ENCODE measurements at places on chromosomes 4 and X.
A peak's percentile ranks its signal among the peaks of the same experiment; 100 is the strongest.

- DNase-seq = peak; percentile 45
These were observed at the start of gene ANOS1 for GRCh38 chrX:8731559-8732395. ANOS1 (minus strand) TSS chrX:8732137; CDS start chrX:8732036, 101 bp downstream.

DNA sequence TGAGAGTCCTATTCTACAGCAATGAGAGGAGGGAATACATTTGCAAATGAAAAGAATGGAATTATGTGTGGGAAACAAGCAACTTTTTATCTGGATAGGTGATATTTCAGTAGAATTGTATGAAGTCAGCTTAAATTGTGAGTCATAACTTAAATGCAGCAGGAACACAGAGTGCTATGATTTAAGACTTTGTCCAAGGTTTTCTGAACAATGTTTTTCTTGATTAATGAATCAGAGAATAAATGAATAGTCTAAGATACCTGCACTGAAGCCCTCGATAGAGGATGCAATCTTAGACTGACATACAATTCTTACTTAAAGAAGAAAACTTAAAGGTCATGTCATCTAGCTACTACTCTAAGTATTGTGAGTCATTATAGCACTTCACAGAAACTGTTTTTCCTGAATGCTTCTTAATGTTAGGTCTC, 8.0 kb downstream of the ARHGEF38 start:
- no peak for DNase-seq

DNA sequence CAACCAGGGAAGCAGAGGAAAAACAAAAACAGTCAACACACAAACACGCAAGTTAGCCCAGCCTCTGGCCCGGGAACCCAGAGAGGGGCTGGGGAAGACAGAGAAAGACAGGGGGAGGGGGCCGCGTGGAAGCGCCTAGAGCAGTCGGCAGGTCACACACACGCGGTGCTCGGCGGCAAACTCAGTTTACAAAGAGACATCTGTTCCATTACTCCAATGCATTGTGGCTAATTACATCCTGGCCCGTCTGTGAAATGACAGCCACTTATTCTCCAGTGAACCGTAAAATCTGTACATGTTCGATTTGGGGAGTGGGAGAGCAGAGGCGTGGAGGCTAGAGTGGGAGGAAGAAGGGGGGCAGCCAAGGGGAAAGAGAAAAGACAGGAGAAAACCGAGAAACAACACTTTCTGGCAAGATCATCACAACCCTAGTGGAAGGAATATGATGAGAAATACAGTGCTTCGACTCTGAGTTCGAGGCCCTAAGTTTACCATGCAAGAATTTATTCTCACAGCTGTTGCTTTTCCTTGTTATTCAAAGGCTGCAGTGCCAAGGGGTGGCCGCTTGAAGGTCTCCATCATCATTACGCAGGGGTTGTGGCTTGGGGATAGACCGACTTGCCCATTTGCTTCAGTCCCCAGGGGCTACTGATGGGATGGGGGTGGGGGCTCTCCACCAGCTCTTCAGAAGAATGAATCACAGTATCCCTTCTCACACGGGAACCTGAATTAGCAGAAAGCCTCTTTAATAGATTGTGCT, 167.7 kb downstream of the MGST2 start:
- no peak for DNase-seq

- DNase-seq = no peak
These were observed 2.3 kb downstream of the SOWAHB start for GRCh38 chr4:76895619-76896018.

GRCh38 chr4:10832806-10833628, 148.4 kb upstream of the CLNK start:
- no peak for DNase-seq

- no peak for DNase-seq
These were observed 3.4 kb downstream of the DDX53 start for GRCh38 chrX:23003116-23003515.

DNA sequence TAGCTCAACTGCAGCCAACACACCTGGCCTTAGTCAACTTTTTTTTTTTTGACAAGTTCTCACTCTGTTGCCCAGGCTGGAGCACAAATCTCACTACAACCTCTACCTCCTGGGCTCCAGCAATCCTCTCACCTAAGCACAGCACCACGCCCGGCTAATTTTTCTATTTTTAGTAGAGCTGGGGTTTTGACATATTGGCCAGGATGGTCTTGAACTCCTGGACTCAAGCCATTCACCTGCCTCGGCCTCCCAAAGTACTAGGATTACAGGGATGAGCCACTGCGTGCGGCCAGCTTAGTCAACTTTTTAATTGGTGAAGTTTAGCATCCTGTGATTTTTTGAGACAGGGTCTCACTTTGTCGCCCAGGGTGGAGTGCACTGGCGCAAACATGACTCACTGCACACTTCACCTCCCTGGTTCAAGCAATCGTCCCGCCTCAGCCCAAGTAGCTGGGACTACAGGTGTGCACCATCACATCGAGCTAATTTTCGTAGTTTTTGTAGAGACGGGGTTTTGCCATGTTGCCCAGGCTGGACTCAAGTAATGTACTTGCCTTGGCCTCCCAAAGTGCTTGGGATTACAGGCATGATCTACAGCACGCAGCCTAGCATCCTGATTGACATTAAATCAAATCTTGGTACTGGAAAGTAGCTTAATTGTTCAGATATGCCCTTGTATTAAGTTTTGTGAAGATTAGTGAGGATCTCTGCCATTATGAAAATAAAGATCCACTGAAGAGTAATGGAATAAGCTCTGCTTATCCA, 8.3 kb downstream of the HNRNPDL start:
- DNase-seq = no peak

DNA sequence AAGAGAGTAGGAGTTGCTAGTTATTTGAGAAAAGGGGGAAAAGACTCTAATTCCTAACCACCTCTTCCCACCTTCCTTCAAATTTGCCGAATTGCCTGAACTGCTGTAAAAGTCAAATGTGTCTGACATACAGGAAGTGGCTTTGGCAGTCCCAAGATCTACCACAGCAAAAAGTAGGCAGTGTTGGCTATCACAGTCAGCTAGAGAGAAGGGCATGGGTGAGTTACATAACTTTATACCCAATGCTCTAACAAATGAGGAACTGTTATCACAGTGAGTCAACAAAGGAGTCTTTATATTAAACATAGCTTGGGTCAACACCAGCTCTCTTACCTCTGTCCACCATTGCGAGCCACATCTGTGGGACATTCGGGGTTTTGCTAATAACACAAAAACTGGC, 2.4 kb upstream of the MBNL3 start:
- DNase-seq = peak; percentile 61

DNA sequence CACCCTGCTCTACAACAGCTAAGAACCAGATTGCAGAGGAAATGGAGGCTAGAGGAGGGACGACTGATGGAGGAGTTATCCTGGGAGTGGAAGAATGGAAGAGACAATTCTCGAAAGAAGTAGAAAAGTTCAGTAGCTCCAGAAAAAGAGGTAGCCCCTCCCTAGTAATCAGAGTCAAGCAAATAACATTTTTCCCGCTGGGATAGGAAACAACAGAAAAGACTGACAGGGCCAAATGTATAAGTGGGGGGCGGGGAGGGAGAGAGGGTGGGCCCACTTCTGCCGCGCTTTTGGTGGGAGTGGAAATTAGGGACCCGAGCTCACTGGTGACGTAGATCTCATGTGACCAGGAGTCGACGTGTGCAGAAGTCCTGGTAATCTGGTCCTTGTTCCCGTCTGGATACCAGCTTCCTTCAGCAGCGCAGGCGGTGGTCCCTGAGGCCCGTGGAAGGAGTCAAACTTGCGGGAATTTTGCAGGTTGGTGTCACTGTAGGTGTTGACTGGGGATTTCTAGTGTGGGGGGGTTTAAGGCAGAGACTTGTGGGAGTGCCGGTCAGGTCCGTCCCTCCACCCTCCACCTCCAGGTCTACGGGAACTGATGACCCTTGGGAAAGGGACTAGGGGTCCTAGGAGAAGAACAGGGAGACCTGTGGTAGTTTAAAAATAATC, at the start of gene TCEAL9:
Gene TCEAL9 (plus strand): TSS at position 377 of the 669 bp plus-strand sequence. CDS start 1,179 bp downstream, outside the sequence.
- peak; percentile 51 for DNase-seq

DNA sequence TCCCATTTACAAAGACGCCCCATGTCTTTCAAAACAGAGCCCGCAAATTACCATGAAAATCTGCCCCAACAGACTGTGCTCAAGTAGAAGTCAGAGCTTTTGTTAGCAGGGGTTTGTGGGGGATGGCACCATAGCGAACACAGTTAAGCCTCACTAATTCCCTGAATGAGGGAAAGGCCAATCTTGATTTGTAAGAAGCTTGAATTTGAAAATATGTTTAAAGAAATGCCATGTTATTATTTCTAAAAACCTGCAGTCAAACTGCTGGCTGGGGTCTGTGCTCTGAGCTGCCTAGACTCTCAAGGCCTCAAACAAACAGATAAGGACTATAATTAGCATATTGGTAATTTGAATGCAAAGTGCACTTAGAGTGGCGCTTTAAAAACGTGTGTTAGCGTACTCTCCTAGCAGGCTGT, 9.4 kb upstream of the PAK3 start:
- DNase-seq = peak; percentile 35

Measured in body of pancreas (tissue), 4 donors.